ENCODE measurements at places on chromosomes 5 and 9.

GRCh38 chr5:124234770-124235562, 511.5 kb downstream of the ZNF608 start:
- no peak for DNase-seq

DNA sequence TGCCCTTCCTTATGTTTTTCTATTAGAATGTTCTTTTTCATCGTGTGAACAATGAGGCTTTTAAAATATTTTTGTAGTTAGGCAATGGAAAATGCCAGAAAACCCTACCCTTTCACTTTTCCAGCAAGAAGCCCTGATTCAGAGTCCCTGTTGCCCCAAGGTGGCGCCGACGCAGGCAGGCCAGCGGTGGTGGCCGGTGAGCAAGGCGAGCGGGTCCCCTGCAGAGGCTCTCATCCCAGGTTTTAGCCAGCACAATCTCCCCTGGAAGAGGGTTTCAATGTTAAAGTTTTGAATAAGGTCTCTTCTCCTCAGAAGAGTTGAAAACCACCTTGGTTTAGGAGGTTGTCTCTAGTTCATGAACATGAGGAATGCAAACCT, 40.8 kb upstream of the CKMT2 start:
- no peak for DNase-seq

- DNase-seq: no peak
Measured at GRCh38 chr9:69922646-69923045, 102.0 kb downstream of the CFAP95 start.

DNA sequence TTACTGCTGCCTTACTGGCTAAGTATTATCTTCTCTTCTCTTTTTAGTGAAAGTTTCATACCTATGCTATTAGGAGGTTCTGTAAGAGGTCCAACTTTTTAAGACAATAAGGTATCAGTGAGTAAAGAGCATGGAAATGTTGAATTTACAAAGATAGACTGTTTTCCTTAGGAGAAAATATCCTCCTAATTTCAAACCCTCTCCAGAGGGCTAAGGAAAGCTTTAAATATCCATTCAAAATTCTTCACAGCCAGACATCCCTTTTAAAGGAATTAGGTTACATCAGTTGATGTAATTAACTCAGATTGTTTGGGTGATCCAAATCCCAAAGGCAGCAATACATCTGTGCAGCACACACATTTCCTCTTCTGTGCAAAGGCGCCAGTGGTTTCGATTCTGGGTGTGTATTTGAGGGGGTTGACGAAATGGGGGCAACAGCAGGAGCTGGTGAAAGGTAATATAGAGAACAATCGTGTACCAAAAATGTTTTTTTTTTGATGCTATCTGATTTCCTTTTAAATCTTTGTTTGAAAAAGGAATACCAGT, 273.8 kb upstream of the RPS23 start:
- DNase-seq: no peak

DNA sequence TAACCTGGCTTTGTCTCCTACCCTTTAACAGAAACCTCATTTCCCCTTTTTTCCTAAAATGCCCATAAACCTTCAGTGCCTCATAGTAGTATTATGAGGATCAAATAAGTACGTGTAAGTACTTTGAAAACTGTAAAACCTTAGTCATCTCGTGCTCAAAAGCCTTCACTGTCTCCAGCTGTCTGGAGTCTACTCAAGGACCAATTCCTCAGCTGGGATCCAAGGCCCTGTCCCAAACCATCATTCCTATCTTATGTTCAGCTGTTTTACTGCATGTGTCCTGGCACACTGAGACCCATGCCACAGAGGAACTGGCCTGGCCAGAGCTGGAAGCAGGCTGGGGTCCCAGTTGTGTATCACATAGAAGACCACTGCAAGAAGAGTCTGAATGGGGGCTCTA, 15.9 kb downstream of the ADAMTSL1 start:
- no peak for DNase-seq

GRCh38 chr5:166068547-166069335, 2222.7 kb upstream of the WWC1 start:
- no peak for DNase-seq

DNA sequence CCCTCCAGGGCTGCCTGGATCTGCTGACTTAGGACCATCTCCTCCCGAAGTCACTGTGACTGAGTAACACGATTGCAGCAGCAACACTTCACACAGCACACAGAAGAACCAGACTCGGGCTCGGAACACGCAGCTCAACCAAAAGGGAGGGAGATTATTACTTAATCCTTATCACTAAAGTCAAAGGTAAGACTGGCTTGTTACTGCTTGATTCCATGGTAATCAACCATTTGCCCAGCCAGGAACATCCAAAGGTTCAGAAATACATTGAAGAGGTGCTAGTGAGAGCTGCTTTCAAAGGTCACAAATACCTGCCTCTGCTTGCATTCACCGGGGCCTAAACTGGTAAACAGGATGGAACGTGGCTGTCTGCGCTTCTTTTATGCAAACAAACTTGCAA, 7.7 kb downstream of the FBP1 start:
- DNase-seq: no peak

DNA sequence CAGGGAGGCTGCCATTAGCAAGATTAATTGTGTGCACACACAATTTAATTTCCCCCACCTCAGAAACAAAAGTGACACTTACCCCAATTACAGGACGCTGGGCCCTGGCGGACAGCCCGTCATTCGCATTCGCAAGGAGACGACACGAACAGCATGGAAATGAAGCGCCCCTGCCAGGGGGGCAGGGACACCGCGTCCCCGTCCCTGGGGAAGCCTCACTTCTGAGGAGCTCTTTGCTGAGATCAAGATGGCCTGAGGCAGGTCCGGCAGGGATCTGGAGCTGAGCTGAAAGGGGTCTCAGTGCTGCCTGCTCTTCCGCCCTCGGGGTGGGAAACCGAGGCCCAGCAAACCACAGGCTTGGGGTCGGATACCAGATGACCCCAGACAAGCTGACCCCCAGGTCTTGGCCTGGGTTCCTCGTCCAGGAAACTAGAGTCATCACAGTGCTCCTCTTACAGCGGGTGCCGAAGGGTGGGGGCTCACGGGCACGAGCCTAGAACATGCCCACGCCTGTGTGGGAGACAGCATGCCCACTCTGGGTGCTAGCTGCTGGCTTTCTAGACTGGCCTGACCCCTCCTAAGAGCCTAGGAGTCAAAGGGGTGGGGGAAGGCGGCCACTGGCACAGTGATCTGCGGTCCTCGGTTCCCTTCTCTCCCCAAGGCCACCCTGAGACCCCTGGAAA, 103.2 kb downstream of the VAV2 start:
- no peak for DNase-seq

GRCh38 chr9:124303762-124304161, 46.0 kb downstream of the NEK6 start:
- no peak for DNase-seq

- DNase-seq: no peak
Measured at GRCh38 chr9:134136118-134136995, 475 bp downstream of the WDR5 start.

DNA sequence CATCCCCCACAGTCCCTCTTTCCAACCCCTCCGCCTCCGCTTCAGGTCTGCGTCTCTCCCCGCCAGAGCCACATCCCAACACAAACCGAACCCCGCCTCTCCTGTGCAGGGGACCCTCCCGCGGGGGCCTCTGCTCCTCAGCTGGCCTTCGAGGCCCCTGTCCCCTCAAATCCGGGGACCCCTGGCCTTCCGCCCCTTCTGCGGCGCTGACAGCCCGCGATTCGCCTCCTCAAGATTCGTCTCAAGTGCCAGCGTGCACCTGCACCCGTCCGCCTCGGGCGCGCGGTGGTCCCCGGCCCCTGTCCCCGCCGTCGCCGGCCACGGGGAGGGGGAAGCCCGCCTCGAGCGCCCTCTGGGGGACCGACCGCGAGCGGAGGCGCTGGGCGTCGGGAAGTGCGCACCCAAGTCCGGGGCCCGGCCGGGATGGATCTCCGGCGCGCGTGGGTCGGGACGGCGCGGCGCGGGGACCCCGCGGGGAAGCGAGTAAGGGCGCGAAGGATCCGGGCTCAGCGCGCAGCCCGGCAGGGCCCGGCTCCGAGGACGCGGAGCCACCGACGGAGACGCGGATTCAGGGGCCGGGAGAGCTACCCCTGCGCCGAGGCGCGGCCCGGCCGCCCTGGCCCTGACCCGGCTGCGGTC, 623 bp downstream of the FLT4 start:
- peak; percentile 17 for DNase-seq

DNA sequence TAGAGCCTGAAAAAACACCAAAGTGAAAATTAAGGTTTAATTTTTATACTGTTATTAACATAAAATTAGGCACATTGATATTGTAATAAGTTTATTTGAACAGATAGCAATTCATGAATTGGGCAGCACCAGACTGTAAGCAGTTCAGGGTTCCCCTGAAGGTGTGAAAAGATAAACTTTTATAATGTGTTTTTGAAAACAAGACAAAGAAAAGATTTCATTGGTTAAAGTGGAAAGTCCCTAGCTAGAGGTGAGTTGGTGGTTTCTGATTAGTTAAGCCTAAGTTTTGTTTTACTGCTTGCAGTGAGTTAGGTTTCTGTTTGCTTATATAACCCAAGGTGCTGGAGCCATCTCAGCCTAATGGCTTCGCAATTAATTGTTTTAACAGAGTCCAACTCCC, 96.5 kb upstream of the RPS23 start:
- no peak for DNase-seq

GRCh38 chr5:77425998-77426659, 66.0 kb downstream of the WDR41 start:
- no peak for DNase-seq

DNA sequence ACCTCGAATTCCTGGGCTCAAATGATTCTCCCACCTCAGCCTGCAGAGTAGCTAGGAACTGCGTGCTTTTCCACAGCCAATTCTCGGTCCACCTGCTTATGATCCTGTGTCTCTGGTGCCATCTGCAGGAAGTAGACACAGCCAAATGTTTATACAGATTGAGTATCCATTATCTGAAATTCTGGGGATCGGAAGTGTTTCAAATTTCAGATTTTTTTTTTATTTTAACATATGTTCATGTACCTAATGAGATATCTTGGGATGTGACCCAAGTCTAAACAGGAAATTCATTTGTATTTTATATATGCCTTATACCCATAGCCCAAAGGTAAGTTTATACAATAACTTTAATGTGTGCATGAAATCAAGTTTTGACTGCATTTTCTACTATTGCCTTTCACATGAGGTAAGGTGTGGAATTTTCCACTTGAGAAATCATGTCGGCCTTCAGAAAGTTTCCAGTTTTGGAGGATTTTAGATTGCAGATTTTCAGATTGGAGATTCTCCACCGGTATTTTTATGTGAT, 89.5 kb downstream of the ESM1 start:
- no peak for DNase-seq

DNA sequence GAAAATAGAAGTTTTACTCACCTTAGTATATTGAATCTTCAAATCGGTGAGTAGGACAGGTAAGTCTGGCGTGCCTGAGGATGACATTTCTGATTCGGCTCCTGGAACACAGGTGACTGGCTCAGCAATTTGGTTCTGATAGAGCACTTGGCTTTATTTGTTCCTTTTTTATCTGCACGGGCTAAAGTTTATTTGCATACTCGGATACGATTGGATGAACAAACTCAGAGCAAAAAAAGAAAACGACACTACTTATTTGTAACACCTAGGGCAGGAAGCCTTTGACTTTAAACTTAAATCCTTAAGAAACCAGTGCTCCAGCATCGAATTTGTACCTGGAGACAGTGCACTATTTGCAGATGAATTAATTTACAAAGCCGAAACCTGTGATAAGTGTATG, at the start of gene ALDH1A1:
Gene ALDH1A1 (minus strand): TSS at position 140 of the 400 bp plus-strand sequence. CDS start 53 bp downstream, at position 87.
- no peak for DNase-seq

DNA sequence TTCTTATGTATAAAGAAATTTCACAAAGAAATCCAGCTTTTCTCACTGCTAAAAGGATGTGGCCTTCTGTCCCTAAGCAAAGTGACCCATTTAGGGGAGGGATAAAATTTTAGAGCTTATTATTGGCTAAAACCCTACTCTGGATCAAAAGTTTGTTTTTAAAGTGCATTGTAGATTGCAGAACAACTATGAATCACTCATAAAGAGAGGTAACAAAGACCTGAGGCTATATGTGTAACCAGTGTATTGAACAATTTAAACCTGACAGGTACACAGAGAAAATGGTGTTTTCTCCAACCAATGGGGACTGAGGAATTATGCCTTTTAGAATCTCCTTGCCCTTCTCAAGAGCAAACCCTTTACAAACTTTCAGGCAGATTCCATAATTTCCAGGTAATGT, 86.6 kb downstream of the MUSK start:
- no peak for DNase-seq

- DNase-seq: no peak
Measured at GRCh38 chr5:129747572-129748407, at the start of gene MINAR2. TSS of gene MINAR2 (plus strand) at chr5:129748094. CDS start at chr5:129748191, 97 bp downstream.

DNA sequence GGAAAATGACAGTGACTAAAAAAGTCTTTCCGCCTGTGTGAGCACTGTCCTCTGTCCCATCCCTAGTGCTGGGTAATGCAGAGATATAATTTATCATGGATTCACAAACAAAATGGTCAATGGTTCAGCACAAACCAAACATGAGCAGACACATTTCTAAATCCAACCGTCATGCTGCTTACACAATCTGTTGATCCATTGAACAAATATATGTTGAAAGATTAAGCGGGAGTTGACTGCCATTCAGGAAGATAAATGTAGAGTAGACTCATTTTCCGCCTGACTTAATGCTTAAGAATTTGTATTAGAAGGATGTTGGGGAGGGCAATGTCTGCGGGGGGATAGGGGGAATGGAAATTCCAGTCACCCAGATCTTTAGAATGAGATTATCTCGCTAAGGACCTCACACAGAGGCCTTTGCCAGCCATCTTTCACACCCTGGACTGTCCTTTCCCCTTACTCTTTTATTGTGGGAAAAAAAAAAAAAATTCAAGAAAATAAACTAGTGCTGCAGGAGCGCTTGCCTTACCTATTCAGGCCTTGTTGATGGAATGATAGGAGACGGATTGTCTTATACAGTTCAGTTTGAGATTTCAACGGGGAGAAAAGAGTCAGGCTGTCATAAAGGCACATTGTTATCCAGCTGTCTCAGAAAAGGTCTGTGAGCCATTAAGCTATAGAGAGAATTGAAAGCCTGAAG, 153.7 kb downstream of the TLE1 start:
- DNase-seq: no peak

GRCh38 chr9:121269642-121270254, 1.8 kb downstream of the GSN start:
- DNase-seq: no peak

DNA sequence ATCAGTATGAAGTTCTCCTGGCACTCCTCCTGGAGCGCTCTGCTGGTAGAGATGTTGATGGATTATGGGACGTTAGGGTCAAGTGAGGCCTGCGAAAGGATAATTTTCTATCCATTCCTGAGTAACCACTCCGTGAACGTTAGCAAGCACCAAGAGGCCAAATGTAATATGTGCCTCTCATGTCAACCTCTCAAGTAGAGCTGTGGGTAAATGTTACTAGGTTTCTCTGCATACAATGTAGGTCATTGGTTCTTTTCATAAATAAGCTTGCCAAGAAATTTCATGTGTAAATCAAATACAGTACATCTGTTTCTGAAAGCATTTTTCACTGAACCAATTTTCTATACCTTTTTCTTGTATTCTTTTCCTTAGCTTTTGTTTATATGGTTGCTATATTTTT, 126.3 kb downstream of the KDM4C start:
- no peak for DNase-seq

DNA sequence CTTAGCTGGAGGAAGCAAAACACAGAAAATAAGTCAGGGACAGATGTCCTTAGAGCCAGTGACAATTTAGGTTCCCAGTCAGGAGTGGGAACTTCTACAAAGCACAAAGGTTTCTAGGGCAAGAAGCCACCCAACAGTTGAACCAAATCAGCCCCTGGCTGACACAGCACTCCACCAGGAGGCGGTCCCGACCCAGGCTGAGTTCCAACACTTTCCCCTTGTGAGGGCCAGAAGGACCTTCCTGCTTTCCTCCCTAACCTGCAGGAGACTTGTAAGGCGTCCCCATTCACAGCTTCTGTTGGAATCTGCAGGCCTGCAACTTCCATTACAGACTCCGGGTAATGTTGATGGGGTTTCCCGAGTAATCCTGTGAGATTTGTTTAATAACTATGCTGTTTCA, 416.4 kb upstream of the IRX1 start:
- no peak for DNase-seq
